ENCODE measurements at places on chromosomes 6 and 20.

- DNase-seq: no peak
Measured at GRCh38 chr6:150698391-150698790, 98.7 kb downstream of the PLEKHG1 start.

GRCh38 chr6:119581220-119581619 is 231.7 kb upstream of the MAN1A1 start:
- no peak for DNase-seq

- no peak for DNase-seq
Measured at GRCh38 chr6:131949909-131950766, 1.0 kb downstream of the CCN2 start.

- DNase-seq: no peak
Measured at GRCh38 chr6:138105446-138105845, 1.8 kb downstream of the PERP start.

GRCh38 chr20:53221731-53222130 is 249.6 kb downstream of the TSHZ2 start:
- DNase-seq: no peak

DNA sequence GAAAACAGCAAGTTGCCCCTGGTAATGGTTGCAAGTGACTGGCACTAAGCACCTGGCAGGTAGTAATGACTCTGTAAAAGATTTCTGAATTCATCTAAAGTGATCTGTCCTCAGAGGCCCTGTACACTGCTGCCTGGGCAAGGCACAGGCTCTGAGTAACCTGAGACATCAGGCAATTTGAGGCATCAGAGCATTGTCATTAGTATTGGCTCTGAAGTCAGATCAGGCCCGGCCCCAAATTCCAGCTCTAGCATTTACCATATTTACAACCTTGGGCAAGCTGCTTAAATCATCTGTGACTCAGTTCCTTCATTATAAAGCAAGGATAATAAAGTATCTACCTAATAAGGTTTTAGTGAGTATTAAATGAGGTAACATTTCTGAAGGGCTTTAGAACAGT is 17.3 kb upstream of the TENT5A start:
- no peak for DNase-seq

DNA sequence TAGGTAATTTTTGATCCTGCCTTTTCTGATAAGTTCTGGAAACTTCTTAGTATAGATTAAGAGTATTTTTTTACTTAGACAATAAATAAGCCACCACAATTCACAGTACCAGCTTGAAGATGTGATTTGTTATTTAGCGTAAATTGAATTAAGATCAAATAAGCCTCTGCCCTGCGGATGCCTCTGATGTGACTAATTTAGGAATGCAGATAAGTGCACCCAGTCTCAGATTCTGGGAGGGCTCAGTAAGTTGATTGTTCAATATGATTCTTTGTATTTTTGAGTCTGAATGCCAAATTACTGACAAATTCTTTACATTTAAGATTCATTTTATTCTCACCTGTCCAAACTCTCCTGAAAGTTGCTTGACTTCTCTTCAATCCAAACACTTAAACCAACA is 147.5 kb downstream of the THBS2 start:
- no peak for DNase-seq

- no peak for DNase-seq
Measured at GRCh38 chr6:41560431-41561192, 14.4 kb downstream of the FOXP4 start.

DNA sequence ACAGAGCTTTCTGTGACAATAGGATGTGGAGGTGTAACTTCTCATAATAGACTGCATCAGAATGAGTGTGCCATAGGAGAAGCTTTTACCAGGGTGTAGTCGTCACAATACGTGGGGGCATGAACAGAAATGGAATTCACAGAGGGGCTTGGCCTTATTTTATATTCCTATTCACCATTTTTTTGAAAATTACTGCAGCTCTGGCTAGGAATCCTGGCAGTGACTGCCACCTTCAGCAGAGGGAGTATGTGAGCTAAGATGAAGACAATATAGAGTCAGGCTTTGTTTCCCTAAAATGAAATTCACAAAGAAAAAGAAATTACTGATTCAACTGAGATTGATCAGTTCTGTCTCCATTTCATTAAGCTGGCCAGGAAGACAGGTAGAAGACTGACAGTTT is 13.9 kb downstream of the TOMM6 start:
- DNase-seq: no peak

- no peak for DNase-seq
Measured at GRCh38 chr6:107115695-107116327, 496 bp upstream of the BEND3 start.

DNA sequence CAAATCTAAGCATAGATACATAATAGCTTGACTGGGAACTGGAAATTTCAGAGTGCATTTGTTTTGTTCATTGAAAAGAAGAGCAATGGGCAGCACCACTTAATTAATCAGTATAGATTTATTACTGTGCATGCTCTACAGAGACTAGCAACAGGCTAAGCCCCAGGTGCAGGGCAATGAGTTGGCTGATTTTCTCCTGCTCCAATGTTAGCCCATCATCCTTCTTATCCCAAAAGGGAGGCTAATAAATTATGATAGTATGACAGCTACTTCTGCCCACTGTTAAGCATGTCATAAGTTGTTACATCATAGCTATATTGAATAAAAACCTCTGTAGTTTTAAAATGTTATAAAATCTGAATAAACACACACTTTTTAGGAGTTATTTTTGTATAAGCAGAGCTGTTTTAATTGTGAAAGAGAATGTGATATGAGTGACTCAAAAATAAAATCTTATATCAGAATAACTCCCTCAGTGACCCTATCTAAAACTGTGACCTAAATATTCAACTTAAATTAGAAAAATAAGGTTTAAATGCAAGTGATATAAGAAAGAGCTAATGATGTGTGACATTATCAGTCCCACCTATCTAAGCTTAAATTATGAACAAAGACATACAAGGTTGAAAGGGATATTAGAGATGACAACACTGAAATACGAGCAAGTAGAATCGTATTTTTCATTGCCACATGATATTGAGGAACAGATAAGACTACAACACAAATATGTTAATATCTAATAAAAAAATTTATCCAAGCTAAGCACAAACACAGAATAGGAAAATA is 967.3 kb upstream of the ADGRB3 start:
- no peak for DNase-seq

GRCh38 chr20:17449031-17449430 is 82.1 kb downstream of the BFSP1 start:
- no peak for DNase-seq

GRCh38 chr20:63895952-63896263 is 982 bp downstream of the DNAJC5 start:
- DNase-seq: no peak

GRCh38 chr6:112050429-112050828 is 3.5 kb upstream of the CCN6 start:
- no peak for DNase-seq

DNA sequence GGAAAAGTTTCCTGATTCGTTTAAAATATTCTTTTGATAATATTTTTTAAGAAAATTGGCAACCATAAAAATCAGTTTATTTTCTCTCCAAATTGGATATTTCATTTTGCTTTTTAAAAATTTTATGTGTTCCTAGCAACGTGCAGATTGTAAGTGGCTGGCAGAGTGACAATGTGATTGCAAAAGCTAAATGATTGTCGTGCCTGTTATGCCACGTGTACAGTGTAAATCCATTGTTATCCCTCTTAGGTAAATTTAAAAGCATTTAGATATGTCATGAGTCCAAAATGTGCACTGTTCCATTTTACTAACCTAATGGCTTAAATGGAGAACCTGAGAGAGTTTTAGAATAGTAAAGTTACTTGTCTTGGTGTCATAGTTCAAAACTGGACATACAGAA is 94.4 kb upstream of the ADGRF4 start:
- no peak for DNase-seq

GRCh38 chr6:40244699-40245098 is 310.4 kb upstream of the MOCS1 start:
- DNase-seq: no peak

- DNase-seq: no peak
Measured at GRCh38 chr20:63540417-63541186, 3.4 kb upstream of the PTK6 start.

DNA sequence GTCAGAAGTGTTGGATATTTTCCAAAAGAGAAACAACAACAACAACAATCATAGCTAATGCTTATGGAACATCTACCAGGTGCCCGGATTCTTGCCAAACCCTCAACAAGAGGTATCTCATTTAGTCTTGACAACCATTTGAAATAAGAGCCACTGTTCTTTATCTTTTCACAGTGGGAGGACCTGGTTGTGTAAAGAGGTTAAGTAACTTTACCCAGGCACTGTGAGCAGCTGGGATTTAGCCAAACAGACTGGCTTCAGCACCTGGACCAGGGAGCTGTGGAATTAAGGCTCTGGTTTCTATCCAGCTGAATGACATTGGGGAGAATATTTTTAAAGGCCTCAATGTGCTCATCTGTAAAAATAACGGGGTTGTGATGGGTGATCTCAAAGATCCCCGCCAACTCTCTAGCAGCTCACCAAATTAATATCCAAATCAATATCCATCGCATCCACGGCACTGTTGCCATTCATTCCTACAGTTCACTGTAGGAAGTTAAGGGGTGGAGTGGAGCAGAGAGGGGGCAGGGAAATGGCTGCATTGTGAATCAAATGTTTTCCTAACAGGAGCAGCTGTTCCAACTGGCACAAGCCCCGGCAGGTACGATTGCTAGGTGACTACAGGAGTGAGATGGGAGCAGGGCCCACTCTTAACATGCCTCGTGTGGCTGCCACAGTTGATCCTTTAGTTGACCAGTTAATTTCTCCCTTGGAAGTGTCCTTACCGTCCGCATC is 61.8 kb downstream of the GCNT2 start:
- no peak for DNase-seq

DNA sequence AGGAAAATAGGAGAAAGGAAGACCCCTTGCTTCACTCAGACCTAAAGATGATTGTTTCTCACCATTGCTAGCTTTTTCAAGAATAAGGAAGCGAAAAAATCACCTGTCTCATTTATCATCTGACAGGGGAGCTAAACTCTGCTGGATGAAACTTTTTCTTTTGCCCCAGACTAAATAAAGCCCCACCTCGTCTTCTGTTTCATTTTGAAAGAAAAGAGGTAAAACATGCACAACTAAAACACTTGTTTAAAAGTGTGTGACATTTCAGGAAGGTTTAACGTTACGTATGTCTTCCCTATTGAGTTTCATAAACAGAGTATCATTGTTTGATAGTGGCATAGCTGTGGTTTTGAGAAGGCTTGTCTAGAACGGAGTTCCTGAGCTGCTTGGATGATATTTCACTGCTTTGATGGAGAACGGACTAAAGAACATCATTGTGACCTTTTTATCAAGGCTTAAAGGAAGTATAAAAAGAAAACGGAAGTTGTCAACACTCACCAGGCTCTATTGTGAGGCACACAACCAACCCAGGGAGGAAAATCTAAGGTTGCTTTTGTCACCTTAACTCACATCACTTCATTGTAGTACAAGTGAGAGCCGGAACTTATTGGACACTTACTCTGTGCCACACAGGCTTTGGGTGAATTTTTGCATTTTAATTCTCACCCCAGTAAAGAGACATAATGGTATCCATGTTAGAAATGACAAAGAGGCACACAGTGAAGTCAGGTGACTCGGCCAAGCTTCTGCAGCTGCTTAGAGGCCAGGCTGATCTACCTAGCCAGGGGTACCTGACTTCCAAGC is 29.5 kb downstream of the TSHZ2 start:
- no peak for DNase-seq

DNA sequence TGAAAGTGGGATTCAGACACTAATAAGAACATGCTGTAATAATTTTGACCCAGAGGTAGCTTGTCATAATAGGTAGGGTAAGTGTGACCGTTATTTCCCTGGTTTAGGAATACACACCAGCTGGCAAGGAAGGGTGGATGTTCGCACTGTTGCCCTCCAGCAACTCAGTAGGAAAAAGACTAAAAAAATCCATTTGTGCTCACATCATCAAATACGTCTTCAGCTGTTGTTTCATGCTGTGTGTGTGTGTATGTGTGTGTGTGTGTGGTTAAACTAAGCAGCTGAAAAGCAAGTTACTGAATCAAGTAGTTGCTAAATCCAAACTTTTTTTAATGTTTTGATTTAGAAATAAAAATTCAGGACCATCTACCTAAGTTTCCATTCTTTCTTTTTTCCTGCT is 218.7 kb downstream of the TRDN start:
- no peak for DNase-seq

GRCh38 chr20:7879883-7880282 is 60.4 kb downstream of the HAO1 start:
- DNase-seq: no peak

DNA sequence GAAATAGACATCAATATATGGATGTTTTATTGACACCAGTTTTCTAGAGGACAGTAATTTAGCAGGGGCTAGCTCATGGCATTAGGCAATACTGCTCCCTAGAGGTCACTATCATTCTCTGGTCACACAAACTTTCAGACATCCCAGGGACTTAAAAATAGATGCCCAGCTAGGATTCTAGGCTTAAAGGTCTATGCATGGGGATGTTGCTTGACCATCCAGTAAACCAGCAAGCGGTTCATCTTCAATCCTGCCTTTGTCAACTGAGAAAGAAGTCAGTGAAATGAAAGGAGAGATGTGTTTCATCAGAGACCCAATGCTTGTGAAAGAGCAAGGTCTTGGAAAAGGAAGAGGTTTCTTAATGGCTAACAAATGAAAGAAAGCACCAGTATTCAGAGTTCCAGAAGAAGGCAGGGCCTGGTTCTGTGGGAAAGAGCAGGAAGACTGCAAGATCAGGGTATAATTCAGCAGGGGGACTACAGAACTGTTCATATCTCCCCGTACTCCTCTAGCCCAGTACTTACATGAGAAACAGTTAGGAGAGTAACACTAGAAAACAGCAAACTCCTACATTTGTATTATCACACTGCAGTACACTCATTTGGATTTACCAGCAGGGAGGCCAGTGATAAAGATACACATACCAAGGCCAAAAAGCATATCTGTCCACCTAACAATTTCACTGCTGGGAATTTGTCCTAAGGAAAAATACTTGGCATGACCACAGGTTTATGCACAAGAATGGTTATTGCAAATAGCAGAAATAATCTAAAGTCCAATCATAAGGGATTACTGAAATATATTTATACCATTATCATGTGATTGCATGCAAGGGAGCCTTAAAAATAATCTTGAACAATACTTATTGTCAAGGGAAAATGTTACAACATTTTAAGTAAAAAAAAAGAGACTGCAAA is 151.4 kb upstream of the LAMA2 start:
- peak; percentile 34 for DNase-seq

DNA sequence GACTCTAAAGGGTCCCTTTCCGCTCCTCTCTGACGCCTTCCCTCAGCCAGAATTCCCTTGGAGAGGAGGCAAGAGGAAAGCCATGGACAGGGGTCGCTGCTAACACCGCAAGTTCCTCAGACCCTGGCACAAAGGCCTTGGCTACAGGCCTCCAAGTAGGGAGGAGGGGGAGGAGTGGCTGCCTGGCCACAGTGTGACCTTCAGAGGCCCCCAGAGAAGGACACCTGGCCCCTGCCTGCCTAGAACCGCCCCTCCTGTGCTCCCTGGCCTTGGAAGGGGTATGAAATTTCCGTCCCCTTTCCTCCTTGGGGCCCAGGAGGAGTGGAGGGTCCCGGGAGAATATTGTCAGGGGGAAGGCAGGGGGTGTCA is 2.7 kb downstream of the VEGFA start:
- no peak for DNase-seq
